Retina (tissue), 1 donor: ENCODE measurements at places on chromosomes 2 and 18.
A peak's percentile ranks its signal among the peaks of the same experiment; 100 is the strongest.

GRCh38 chr18:31487246-31488015 is 10.5 kb upstream of the DSG2 start:
- DNase-seq = no peak

DNA sequence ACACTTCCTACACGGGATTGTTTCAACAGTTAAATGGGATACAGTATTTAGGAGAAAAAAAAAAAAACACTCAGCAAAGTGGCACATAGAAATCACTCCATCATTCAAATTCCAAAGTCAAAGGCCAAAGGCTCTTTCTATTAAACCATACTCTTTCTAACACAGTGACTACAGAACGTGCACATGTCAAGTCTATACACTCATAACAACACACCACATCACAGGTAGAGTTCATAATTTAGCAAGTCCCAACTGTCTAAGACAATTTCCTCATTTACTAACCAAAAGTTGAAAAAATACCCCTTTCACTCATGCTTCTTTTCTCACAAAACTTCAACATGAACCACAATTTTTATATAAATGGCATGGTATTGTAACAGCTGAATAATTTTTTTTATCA is 70.8 kb downstream of the MBOAT2 start:
- DNase-seq = no peak

- no peak for DNase-seq
Observed at GRCh38 chr2:1655461-1655860, 88.9 kb downstream of the PXDN start.

GRCh38 chr2:224613543-224614286 is 28.6 kb upstream of the CUL3 start:
- DNase-seq = no peak

GRCh38 chr18:50633992-50634391 is 74.1 kb downstream of the MAPK4 start:
- DNase-seq = no peak

GRCh38 chr2:168624028-168624427 is 168.0 kb downstream of the CERS6 start:
- DNase-seq = no peak

GRCh38 chr18:35060122-35060815 is 19.1 kb downstream of the MAPRE2 start:
- peak; percentile 39 for DNase-seq

GRCh38 chr2:231648579-231649174 is 56.0 kb downstream of the TEX44 start:
- DNase-seq = peak; percentile 59

GRCh38 chr2:43332653-43333052 is 106.2 kb upstream of the ZFP36L2 start:
- DNase-seq = no peak

DNA sequence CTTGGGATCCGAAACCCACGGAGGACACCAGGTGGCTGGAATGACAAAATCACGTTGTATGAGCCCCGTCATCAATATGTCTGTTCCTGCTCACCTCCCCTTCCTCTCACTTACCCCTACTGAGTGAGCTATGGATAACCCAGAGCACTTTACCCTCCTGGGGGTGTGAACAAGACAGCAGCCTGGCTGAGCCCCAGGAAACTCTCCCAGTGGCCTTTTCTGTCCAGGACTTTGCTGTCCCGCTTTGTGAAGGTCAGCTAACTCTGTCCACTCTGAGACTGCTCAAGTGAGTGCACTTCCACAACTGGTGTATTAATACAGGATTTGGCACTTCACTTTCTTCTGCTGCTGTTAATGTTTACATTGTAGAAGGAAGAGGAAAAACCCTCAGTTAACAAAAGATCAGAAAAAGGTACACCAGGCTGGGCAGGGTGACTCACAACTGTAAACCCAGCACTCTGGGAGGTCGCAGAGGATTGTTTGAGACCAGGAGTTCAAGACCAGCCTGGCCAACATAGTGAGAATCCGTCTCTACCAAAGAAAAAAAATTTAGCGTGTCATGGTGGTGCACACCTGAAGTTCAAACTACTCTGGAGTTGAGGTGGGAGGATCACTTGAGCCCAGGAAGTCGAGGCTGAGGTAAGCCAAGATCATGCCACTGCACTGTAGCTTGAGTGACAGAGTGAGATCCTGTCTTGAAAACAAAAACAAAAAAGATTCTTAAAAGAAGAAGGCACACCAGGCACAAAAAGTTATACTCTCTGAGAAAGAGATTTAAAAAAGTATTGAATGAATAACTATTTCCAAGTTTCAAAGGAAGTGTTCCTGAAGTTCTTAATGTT is 90.3 kb downstream of the CLHC1 start:
- no peak for DNase-seq

DNA sequence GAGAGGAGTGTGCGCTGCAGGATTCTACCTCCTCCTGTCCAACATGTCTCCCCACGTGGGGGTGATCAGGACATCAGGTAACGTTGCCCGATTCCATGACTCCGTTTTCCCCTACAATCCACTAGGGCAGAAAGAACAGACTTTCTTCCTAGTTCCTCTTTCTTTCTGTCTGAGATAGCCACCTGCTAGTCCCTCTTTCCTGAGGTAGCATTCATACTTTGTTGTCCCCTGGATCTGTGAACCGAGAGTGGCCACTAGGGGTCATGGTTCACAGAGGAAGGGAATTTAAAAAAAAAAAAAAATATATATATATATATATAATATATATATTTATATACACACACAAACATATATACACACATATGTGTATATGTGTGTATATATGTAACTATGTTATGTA is 210.0 kb upstream of the ZNF521 start:
- no peak for DNase-seq

GRCh38 chr2:53021292-53021691 is 746.3 kb upstream of the CHAC2 start:
- DNase-seq = no peak

- no peak for DNase-seq
Observed at GRCh38 chr2:113342650-113343049, 63.9 kb upstream of the PAX8 start.

- DNase-seq = no peak
Observed at GRCh38 chr2:24461685-24462084, 29.4 kb upstream of the NCOA1 start.

DNA sequence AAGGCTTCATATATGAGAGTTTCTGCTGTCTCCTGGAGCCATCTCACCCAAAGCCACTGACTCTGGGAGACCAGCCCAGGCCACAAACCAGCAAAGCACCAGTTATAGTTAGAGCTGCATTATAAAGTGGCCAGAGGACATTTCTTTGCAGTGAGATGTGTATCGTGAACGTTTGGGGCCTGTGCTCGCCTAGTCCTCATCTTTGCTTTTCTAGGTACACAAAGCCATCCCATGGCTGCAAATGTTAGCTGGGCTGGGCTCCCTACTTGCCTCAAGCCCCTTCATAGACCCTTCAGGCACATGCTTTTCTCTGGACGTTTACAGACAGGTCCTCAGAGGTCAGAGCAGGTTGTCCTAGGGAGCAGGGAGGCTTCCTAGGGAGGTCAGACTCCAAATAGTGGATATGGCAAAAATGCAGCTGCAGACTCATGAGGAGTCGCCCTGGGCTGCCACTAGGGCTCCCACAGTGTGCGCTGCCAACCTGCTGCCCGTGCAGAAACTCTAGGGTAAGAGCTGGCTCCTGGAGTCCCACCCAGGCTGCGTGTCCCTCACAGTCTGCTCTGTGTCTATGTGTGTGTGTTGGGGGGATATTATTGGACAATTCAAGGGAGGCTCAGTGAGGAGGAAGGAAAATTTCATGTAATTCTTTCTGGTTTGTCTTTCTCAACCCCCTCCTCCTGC is 141.0 kb downstream of the RPIA start:
- DNase-seq = no peak

- DNase-seq = no peak
Observed at GRCh38 chr2:74767618-74768017, 66.3 kb upstream of the HK2 start.

- DNase-seq = no peak
Observed at GRCh38 chr2:233528182-233528581, 38.4 kb downstream of the USP40 start.

DNA sequence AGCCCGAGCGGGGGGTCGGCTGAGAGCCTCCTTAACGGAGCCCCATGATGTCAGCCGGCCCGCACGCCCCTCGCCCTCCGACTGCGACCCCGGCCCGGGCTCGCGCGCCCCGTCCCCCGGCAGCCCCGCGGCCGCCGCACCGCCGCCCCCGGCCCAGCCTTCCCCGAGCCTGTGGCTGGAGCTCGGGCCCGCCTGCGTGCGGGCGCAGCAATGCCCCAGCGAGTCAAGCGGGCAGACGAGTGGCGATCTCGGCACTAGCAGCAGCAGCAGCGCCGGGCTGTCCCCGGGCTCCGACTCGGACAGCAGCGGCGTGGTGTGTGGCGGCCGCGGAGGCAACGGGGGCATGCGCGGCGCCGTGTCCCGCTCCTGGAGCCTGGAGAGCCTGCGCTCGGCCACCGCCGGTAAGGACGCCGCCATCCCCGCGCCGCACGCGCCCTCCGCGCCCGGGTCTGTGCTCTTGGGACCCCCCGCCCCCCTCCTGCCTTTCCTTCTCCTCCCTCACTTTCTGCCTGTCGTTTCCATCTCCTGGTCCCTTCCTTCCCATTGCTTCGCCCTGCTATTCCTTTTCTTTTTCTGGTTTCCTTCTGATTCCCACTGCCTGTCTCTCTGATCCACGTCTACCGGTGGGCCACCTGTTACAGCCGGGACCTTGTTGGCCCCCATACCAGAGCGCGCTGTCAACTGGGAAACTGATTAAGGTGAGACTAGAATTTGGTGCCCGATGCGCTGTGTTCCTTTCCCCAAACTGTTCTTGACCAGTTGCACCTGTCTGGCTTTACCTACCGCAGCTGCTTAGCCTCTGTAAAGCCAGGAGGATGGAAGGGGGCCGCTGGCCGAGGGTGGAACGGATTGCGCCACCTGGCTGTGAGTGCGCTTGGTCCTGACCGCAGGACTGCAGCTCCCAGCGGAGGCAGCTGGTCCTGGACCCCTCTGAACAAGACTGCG is 127.4 kb downstream of the ARHGEF4 start:
- peak; percentile 81 for DNase-seq

- no peak for DNase-seq
Observed at GRCh38 chr18:48868468-48869466, 82.0 kb downstream of the SMAD7 start.

- DNase-seq = no peak
Observed at GRCh38 chr2:43038696-43039094, 187.7 kb downstream of the ZFP36L2 start.

- DNase-seq = no peak
Observed at GRCh38 chr2:233058717-233059546, 1.2 kb upstream of the INPP5D start.

DNA sequence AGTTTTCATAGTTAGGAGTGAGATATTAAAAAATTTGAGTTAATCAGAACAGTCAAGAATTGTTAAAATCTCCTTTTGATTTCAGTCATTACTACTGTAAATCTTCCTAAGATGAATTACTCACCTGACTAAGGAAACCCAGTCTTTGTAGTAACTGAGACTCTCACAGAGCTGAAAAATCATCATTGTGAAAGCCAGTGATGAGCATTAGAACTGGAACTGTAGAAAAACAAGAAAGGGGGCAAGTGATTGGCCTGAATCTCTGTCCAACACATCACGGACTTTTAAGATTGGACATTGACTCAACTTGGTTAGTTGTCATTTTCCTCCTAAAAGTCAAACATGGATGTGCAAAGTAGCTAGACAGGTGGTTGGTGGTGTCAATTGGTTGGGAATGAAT is 21.9 kb downstream of the SETBP1 start:
- no peak for DNase-seq

GRCh38 chr18:40380686-40381439 is 1574.2 kb upstream of the PIK3C3 start:
- DNase-seq = peak; percentile 46

- no peak for DNase-seq
Observed at GRCh38 chr2:163953390-163953907, 217.6 kb upstream of the FIGN start.

DNA sequence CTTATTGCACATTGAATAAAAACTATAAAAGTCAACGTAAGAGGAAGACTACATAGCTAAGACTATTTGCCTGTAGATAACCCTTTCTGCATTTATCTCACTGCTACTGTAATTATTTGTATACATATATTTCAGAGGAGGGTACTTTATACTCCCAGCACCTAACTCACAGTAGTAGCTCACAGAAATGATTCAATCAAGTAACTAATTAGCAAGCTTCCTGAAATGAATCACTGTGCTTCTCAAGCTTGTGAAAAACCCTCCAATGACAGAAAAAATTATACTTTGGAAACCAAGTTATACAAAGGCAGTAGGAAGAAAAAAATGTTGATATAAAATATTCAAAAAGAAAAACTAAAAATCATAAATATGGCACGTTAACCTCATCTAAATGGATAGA is 124.9 kb downstream of the NBAS start:
- no peak for DNase-seq

GRCh38 chr2:241666627-241667400 is 19.8 kb downstream of the DTYMK start:
- peak; percentile 87 for DNase-seq

DNA sequence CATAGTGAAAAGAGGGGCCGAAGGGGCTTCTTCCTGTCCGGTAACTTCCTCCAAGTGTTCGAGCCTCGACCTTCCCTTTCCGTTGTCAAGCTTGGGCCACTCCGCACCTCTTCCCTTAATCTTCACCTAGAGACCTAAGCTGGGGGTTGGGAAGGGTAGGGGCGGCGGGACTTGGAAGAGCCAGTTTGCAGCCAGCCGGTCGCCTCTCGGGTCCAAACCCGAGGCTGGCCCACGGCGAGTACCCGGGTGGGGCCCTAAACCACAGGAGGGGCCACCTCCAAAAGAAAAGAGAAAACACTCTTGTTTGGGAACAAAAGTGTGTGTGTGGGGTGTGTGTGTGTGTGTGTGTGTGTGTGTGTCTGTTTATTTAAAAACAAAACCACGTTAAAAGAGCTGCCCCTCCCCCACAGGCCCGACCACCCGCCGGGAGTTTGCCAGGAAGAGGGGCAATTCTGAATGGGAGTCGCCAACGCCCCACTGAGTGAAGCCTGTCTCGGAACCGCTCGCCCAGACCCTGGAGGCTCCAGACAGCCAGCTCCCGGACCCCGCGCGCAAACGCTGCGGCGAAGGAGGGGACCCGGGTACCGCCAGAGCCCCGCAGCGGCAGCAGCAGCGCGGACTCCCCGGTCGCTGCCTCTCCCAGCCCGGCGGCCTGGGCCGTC is 488 bp upstream of the RHOB start:
- no peak for DNase-seq

GRCh38 chr18:10085876-10086275 is 172.1 kb downstream of the VAPA start:
- no peak for DNase-seq

DNA sequence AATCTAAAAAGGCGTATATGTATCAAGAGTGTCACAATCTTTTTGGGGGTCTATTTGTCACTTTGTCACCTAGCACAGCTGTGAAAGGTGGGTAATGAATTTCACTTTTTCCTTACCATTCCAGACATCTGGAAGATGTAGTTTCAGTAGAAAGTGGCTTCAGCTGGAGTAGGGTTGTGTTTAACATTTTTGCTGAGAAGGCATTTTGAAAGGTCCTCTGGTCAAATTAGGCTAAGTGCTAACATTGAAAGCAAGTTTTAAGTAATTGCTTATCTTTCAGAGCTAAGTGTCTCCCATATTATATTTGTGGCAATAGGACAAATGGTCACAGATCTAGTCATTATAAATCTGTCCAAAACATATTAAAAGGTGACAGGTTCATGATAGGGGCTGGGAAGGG is 542.1 kb upstream of the SPHKAP start:
- DNase-seq = no peak
